ENCODE measurements at places on chromosomes 5 and 9.

- no peak for DNase-seq
Measured at GRCh38 chr9:81224166-81225081, 464.9 kb downstream of the TLE1 start.

- no peak for DNase-seq
Measured at GRCh38 chr9:127518091-127518856, 67.0 kb downstream of the LRSAM1 start.

DNA sequence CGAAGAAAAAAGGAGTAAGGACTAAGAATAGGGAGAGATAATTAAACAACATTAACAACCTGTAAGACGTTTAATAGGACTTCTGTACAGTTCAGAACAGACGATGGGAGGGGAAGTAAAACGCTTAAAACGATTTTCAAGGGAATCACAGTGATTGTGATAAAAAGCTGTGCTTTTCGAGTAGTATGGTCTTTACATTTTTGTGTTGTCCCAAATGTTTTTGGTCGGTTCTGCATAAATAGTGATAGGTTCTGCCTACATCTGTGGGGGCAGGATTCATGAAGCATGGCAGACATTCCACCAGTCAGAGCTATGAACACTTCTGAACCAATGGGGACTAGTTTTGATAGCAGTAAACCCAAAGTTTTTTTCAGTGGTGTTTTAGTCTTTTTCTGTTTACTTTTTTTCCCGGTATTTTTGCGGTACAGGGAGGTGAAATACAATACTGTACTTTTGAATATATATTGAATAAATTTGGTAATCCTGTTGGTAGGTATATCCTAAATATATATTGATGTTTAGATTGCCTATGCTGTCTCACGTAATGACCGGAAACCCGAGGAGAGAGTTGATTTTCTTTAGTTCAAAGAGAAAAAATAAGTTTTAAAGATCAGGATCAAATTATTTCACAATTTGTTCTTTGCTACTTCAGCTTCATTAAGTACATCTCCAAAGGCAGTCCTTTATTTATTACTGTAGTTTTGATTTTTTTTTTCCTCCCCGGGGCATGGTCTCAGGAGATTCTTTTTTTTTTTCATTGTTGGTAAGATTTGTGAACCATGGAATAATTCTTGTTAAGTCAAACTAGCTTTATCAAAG is 1.3 kb downstream of the ERBIN start:
- no peak for DNase-seq

- no peak for DNase-seq
Measured at GRCh38 chr5:78005021-78005785, 229.1 kb upstream of the TBCA start.

GRCh38 chr5:15366676-15367391 is 133.1 kb upstream of the FBXL7 start:
- DNase-seq: no peak

GRCh38 chr5:143758750-143759149 is 53.2 kb upstream of the HMHB1 start:
- no peak for DNase-seq

DNA sequence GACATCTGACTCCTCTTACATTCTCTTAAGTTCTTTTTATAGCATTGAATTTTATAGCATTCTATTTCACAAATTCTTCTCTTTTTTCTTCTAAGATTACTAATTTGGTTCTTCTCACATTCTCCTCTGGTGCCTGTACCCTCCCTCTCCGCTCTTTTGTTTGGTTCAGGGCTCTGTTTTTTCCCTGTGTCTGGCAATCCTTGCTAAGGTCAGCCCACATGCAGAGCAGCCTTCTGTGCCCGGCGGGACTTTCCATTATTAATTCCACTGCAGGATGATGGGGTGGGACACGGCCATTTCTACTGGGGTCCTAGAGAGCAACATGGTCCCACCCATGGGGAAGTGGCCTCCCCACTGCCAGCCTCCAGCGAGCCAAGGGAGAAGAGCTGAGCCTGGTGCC is 9.8 kb upstream of the TRAF2 start:
- DNase-seq: no peak

- DNase-seq: no peak
Measured at GRCh38 chr9:88571419-88571818, 36.4 kb downstream of the NXNL2 start.

GRCh38 chr9:91241909-91242308 is 119.8 kb downstream of the AUH start:
- no peak for DNase-seq

Measured in esophagus squamous epithelium (tissue), 5 donors.